ENCODE measurements at places on chromosomes 2 and 18.

DNA sequence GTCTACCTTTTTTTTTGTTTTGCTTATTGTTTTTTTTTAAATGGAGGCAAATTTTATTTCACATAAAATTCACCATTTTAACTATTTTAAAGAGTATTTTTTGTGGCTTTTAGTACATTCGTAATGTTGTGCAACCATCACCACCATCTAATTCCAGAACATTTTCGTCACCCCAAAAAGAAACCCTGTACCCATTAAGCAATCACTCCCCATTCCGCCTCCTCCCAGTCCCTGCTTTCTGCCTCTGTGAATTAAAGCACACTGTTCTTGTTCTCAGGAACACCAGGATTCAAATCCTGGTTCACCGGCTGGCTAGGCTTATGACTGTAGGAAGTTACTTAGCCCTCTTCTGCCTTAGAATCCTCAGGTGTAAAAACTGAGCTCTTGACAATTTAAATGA is 36.9 kb upstream of the EPAS1 start:
- no peak for DNase-seq

GRCh38 chr2:43898134-43898837 is 59.5 kb downstream of the ABCG8 start:
- DNase-seq: no peak

GRCh38 chr2:191255756-191256312 is 10.6 kb downstream of the MYO1B start:
- DNase-seq: no peak

GRCh38 chr2:160253440-160254188 is 53.5 kb upstream of the ITGB6 start:
- no peak for DNase-seq

GRCh38 chr18:43919551-43919950 is 642.3 kb upstream of the SYT4 start:
- no peak for DNase-seq

DNA sequence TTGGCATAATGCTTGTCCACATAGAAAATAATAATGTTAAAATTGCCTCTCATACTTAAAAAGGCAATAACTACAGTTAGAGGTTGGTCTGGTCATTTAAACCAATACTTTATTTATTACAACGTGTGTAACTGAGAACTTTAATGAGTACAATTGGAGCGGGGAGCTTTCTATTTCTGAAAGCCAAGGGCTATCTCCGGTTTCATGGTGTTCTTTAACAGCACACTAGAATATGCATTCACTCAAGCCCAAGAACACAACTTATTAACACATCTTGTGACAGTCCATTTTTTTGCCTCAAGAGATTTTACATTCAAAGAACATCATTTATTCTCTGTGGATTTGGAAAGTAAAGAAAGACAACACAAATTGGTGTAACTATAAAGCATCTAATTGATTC is 131.8 kb downstream of the KCNH7 start:
- no peak for DNase-seq

DNA sequence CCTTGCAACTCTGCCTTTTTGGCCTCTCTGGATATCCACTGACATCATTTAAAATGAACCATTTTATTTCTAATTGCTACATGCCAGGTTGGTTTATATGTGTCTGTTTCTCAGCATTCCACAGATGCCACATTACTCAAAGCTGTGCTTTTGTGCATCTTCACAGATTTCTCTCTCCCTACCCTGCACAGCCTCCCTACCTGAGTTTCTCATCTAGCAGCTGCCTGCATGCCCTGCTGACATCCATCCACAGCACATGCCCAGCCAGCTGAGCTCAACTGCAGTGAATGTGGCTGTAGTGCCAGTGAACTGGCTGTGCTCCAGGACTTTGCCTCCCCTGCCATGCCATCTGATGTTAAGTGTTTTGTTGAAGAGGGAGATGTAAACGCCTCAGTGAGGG is 44.5 kb downstream of the PKP4 start:
- DNase-seq: no peak

GRCh38 chr2:13056259-13056843 is 339.6 kb downstream of the TRIB2 start:
- DNase-seq: no peak

- DNase-seq: no peak
Measured at GRCh38 chr2:45263147-45263546, 253.9 kb upstream of the SIX2 start.

- DNase-seq: peak; percentile 62
Measured at GRCh38 chr2:25043241-25043867, 1.5 kb downstream of the EFR3B start.

DNA sequence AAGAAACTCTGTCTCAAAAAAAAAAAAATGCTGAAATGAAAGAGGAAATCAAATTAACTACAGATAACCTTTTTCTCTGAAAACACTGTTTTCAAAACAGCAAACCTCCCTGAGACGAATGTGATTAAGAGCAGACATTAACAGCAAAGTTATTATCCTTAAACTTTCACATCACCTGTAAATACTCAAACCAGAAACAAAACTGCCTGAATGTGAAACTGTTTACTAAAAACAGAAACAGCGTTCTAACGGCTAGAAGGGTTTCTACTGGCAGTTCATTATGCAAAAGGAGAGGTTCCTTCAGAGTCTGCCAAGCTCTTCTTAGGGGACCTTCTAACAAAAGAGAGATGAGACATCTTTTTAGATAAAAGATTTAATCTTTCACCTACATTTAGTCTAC is 45.9 kb downstream of the PNO1 start:
- no peak for DNase-seq

All from stimulated activated CD4-positive, alpha-beta T cell treated with anti-CD3 and anti-CD28 coated beads, TNF-alpha, amount 100 ng/mL, for 48 hours (primary cell).